ENCODE measurements at places on chromosomes 7 and 10.

- no peaks in the 10 kb centered on the region for H3K4me1 ChIP-seq
- DNase-seq, result no peak
- no peaks in the 10 kb centered on the region for H3K36me3 ChIP-seq
These were observed 323.6 kb downstream of the HGF start for GRCh38 chr7:81446212-81446611.

DNA sequence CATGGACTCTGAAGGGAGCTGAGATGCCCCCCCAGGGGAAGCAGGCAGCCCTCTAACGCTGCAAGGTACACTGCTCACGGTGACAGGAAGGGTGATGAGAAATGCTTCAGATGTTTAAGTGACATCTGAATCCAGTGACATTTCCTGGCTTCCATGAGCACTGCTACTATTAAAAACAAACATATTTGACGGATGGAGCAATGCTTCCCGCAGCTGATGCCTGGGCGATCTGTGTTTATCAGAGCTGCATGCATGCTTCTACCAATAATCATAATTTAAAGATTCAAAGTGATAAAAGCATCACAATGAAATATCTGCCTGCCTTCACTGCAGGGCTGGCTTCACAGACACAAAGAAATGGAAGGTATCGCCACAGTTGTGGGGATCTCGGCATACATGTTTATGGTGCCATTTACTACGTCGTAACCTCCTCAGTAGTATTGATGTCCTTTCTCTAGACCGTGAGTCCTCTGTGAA is 66.1 kb upstream of the AOAH start:
- H3K27ac ChIP-seq, result no peak overlapping the region
- no peaks in the 10 kb centered on the region for H3K36me3 ChIP-seq
- H3K27me3 ChIP-seq, result no peaks in the 10 kb centered on the region
- H3K4me1 ChIP-seq, result no peaks in the 10 kb centered on the region

DNA sequence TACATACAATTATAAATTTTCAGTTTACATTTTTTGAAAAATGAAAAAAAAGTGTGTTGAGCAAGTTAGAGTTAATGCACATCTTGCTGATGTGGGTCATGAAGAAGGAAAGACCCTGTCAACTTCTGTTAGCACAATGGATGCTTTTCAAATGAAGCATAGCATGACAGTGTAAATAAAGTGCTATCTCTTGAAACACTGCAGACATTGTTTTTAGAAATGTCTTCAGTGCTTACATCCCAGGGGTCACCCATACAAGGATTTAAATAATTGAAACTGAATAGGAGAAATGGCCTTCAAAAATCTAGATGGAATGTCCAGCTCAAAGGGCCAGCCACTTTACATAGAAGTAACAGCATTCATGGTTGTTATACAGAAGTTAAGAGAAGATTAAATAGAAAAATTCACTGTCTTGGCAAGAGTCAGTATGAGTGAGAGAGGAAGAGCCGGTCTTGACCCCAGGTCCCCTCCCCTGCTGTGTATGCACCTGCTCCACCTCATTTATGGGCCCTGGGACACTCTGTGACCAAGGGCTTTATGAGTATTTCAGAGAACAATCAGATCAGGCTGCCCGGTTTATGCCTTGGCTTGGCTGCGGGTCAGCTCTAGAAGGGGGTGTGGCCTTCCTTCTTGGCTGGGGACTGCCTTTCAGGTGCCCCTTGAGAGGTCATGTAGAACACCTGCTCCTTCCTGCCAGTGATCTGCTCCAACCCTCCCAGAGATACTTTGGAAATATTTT is 237.7 kb upstream of the TMEM72 start:
- peaks cover 7% of the 10 kb centered on the region for H3K4me1 ChIP-seq
- DNase-seq, result no peak
- no peak overlapping the region for H3K4me3 ChIP-seq

- no peak overlapping the region for H3K27ac ChIP-seq
- H3K27me3 ChIP-seq, result no peaks in the 10 kb centered on the region
- H3K4me1 ChIP-seq, result peaks cover 16% of the 10 kb centered on the region
- no peak for DNase-seq
- H3K4me3 ChIP-seq, result no peak overlapping the region
These were observed 49.0 kb upstream of the TRIM8 start for GRCh38 chr10:102595293-102595692.

DNA sequence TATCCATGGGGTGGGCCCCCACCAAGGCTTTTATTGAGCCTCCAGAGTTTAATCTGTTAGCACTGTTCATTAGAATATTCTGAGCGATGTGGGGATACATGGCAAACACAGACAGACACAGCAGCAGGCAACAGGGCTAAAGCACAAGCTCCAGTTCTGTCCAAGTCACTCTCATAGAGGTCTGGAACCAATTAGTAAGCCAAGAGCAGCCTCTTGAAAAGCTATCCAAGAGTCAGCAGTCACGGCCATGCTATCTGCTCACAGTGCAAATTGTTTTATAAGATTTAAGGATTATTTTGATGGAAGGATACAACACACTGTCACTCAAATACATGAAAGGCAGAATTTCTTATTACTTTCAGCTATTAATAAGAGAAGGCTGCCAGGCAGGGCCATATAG is 86.4 kb upstream of the DGKB start:
- no peak overlapping the region for H3K4me3 ChIP-seq
- no peaks in the 10 kb centered on the region for H3K36me3 ChIP-seq
- no peaks in the 10 kb centered on the region for H3K27me3 ChIP-seq
- no peak overlapping the region for H3K27ac ChIP-seq
- no peaks in the 10 kb centered on the region for H3K4me1 ChIP-seq
- no peak for DNase-seq

DNA sequence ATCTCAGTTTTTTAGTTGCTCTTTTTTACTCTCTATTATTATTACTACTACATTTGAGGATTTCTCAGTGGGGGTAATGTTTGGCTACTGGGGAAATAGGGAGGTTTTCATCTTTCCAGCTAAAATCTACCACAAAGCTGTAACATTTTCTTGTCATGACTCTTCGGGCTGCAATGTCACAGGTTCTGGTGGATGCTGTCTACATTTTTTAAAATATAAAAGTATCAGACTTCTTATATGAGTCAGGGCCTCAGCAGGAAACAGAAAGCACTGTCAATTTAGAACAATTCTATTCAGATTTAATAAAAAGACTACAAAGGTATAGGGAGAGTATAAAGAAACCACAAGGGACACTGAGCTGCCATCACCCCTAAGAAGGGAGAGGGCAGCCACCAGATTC is 61.6 kb downstream of the DNAJC12 start:
- no peaks in the 10 kb centered on the region for H3K36me3 ChIP-seq
- no peak for DNase-seq
- no peak overlapping the region for H3K27ac ChIP-seq
- H3K4me1 ChIP-seq, result peaks cover 7% of the 10 kb centered on the region

GRCh38 chr7:120955577-120956149 is 5.1 kb downstream of the ING3 start:
- H3K4me1 ChIP-seq, result peaks cover 8% of the 10 kb centered on the region
- no peak overlapping the region for H3K27ac ChIP-seq
- H3K4me3 ChIP-seq, result no peak overlapping the region
- DNase-seq, result no peak
